Activated T-helper 1 cell treated with anti-CD3 and anti-CD28 coated beads, Interleukin-2, amount 50 U/mL, for 16 hours (primary cell): ENCODE measurements at places on chromosomes 2 and 18.

DNA sequence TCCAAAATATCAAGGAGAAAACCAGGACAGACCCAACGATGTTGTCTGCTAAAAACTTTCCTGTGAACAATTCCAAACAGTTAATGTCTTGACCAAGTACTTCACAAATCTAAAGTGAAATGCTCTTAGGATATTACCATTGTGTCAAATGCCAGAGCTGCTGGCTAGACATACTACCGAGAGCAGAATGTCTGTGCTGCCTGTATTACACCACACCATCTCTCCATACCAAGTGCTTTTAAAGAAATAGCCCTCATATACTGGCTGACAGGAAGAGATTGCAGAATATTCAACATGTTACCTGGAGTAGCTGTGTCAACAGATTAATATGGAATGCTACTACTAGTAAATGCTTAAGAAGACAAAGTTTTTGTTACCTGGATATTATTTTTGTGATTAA is 18.6 kb downstream of the IAH1 start:
- no peak for DNase-seq

DNA sequence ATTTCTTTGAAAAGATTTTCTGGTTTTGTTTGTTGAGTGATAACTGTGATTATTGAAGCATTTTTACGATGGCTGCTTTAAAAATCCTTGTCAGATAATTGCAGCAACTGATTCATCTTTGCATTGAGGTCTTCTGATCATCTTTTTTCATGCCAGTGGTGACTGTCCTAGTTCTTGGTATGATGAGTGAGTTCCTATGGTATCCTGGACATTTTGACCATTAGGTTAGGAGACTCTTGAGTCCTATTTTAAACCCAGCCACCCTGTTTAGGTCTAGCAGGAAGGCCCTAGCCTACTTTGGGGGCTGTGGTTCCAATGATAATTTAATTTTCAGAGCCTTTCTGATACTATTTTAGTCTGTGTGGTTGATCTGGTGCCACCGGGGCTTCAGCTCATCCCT is 72.7 kb upstream of the REV1 start:
- no peak for DNase-seq

DNA sequence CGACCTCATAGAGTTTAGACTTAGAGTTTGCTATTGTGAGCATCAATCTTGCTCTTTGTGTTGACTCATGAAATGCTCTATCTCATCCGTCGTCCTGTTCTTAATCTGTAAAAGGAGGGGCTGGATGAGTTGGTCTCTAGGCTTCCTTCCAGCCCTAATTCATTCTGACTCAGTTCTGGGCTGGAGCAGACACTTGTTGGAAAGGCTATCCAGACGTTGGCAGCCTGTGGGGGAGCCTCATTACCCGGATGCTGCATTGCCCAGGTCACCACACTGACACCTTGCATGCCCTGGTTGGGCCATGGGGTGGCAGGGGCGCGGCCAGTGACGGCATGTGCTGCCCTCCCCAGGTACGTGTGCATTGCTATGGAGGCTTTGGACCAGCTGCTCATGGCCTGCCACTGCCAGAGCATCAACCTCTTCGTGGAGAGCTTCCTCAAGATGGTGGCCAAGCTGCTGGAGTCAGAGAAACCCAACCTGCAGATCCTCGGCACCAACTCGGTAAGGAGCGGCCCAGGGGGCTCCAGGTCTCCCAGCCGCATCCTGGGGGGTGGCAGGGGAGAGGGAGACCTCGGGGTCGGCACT is 61.5 kb downstream of the EFR3B start:
- no peak for DNase-seq

GRCh38 chr2:214989187-214989586 is 149.2 kb downstream of the ABCA12 start:
- no peak for DNase-seq

- no peak for DNase-seq
Observed at GRCh38 chr2:134333646-134334189, 79.8 kb downstream of the MGAT5 start.

DNA sequence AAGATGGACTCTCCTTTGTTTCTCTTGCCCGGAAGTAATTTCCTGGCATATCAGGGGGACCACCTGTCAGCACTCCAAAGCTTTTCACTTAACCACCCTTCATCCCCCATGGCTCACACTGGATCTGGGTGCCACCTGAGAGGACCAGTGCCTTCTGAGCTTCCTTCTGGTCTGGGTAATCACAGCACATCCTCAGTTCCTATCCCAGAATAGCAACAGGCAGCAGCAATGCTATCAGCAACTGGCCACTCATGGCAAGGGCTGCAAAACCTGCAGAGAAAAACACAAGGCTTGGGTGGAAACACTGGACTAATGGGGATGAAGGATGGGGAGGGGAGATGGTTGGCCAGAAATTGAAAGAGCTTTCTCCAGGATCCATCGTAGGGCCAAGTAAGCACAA is 59.9 kb upstream of the STPG4 start:
- DNase-seq: no peak

DNA sequence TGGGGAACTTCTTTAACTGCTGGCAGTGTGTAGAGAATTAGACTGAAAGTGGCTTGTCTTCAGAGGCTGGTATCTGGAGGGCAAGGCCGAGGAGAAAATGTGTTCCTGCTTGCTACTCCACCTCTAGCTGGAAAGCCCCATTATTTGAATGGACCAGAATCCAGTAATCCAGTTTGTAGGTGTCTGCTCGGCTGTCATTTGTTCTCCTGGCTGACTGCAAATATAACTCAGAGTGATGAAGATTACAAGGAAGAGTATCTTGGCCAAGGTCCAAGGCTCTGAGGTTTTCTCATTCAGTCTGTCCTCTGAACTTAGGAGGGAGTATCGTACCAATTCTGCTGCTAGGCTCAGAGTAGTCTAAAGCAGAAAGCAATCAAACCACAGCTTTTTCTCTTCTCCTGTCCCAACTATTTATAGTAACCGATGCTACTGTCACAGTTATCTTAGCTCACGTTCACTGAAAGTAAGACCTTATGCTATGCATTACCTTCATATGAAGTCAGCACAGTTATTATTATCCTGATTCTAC is 228.6 kb downstream of the SETBP1 start:
- no peak for DNase-seq

DNA sequence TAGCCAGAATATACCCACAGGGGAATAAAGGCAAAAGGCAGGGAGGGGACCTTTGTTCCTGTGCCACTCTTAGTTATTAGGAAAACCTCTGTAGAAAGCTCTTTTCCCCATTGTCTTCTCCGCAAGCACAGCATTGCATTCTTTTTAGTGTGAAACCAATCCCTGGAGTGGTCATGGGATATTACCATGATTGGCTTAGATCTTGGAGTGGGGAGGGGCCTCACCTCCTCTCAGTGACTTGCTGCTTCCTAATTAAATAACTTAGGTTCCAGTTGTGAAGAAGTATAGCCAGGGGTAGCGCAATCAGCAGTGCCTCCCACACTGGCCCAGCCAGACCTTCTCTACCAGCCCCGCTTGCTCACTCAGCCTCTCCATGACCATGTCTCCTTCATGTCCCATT is 49.9 kb upstream of the AFF3 start:
- no peak for DNase-seq

DNA sequence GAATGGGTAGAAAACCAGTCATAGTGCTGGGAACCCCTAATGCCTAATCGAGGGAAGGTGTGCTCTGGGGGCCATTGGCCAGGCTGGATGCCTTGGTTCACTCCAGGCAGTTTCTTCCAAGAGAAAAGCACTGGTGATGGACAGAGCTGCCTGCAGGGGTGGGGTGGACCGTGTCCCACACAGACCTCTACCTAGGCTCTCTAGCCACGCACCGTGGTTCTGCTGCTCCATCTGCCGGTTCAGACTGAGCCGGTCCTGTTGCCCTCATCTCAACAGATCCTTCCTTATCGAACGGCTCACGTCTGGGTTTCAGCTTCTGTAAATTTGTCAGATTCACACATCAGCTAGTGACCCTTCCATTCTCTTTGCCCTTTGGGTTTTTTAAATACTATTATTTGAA is 46.4 kb downstream of the RALB start:
- no peak for DNase-seq

DNA sequence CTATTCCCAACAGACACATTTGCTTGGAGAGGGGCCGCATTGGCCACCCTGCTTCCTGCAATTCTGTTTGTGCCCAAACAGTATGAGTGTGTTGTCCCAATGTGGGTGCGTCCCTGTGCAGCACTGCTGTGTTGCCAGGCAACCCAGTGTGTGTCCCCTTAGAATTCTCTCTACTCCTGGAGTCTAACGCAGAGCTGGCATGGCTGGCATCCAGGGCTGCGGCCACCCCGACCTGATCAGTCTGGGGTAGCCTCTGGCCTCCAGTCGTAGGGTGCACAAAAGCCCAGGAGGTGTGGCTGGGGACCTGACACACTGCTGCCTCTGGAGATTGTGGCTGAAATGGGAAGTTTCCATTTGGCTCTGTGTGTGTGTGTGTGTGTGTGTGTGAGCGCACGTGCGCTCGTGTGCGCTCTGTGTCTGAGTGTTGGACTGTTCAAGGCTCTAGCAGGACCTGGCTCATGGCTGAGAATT is 48.0 kb downstream of the TEX44 start:
- no peak for DNase-seq

DNA sequence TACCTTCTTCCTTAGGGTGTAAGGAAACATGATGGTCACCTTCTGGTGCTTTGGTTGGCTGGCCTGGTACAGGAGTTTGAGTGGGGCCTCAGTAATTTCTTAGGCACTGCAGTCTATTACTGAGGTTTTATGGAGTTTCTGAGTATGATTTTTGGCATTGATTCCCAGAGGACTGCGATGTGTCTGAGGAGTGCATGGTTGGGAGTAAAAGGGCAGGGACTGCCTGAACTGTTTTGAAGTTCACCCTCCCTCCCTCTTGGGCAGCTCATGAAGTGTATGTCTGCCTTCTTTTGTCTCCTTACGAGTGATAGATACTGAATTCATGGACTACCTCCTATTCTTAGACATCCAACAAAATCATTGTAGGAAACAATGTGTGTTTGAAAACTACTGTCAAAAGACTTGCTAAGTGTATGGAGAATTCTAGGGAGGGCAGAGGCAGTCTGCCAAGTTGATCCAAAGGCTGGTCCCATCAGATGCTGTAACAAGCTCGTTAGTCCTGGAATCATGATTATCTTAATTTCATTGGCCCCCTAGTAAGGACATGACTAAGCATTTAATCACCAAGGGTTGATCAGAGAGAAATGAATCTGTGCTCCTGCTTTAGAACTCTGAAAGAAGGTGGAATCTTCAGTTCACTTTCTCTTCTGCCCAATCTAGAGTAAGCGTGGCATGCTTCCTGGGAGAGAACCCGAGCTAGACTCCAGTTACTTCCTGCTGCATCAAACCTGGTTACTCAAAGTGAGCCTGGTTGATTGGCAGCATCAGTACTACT is 26.5 kb downstream of the LYPD6B start:
- DNase-seq: no peak

GRCh38 chr2:236054621-236055305 is 113.4 kb downstream of the GBX2 start:
- no peak for DNase-seq

DNA sequence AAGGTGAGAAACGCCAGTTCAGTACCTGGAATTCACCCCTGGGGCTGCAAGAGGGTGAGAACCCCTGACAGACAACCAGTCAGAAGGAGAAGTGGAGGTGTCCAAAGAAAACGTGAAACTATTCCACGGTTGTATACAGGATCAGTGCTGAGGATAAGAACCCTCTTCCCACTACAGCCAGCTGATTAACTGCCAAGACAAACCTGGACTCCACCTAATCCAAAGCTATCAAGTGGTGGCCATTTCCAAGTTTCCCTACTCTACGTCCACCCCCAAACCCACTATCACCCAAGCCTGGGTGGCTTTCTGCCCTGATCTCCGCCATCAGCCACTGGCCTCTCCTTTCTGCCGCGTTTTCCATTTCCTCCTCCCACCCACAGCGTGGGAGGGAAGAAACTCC is 312.3 kb upstream of the ID2 start:
- no peak for DNase-seq

DNA sequence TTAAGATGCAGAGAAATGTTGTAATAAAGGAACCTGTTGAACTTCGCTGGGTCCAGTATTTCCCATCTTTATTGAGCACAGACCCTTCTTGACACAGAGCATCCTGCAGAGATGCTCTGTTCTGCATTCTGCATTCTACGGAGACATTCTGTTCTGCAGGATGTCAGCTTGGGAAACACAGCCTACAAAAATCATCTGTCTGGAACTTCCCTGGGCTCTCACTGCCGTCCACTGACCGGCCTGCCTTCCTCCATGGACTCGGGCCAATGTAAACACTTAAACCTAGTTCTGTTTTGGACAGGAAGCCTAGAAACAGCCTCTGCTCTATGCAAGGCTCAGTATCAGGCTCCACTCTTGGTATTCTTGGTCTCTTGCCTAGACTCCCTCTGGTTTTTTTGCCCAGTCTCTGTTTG is 90.0 kb upstream of the PPP1CB start:
- no peak for DNase-seq

GRCh38 chr18:60506682-60507081 is 134.1 kb upstream of the MC4R start:
- DNase-seq: no peak

DNA sequence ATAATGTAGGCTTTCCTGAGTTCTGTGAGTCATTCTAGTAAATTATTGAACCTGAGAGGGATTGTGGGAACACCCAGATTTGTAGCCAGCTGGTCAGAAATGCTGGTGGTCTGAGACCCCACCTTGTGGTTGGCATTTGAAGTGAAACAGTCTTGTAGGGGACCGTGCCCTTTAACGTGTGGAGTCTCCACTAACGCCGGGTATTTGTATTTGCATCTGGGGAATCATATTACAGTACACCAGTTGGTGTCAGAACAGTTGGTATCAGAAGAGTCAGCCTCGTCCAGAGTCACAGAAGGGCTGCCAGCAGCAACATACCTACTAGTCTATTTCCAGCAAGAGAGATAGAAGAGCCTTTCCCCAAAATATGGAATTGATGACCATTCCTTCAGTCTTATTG is 38.3 kb upstream of the PTPN4 start:
- DNase-seq: no peak

- DNase-seq: no peak
Observed at GRCh38 chr2:2399396-2399795, 68.3 kb upstream of the MYT1L start.

GRCh38 chr2:197165020-197165419 is 145.6 kb downstream of the ANKRD44 start:
- DNase-seq: no peak

- no peak for DNase-seq
Observed at GRCh38 chr2:201821080-201821479, 14.7 kb downstream of the CDK15 start.

GRCh38 chr18:74951165-74951760 is 257.7 kb downstream of the PTGR3 start:
- no peak for DNase-seq

DNA sequence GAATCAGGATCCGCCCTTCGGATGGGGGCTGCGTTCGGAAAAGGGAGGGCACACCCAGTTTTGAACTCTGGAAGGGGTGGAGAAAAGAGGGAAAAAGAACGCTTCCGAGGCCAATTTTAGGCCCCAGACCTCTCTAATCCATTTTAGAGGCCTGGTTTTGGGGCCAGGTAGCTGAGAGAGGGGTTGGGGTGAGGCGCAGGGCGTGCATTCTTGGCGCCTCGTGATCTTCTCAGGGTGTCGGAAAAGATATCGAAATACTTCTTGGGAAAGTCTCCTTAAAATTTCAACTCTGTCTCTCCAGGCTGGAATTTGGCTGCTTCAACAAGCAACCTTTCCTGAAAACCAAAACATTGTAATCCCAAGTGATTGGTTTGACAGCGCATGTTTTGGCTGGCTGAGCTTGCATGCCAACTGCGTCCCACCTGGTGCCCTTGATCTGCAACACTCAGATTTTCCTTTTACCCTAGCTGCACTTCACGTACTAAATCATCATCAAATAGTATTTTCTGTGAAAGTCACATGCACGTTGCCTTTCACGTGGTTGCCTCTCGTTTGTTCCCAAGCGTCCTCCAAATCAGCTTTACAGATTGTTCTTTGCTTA is 864 bp upstream of the XPO1 start:
- DNase-seq: peak; percentile 25
